ENCODE measurements at places on chromosomes 5 and 9. TPM values are rescaled to one million over a fixed set of nuclear protein-coding genes. Genes with fewer than 3 reads are reported as not detected.

KCNN2 gene
- not detected for total RNA-seq

NPR2 gene
- 2.0 TPM for total RNA-seq

SHISAL2B gene
- total RNA-seq: not detected

HTR4 gene
- total RNA-seq: not detected

SGCD gene
- 0.42 TPM for total RNA-seq

ELOVL7 gene
- total RNA-seq: not detected

LCN1 gene
- not detected for total RNA-seq

WDR31 gene
- total RNA-seq: 0.11 TPM

N4BP3 gene
- 17.9 TPM for total RNA-seq

ZNF354B gene
- total RNA-seq: 4.6 TPM

DIPK1B gene
- total RNA-seq: 0.22 TPM

COL5A1 gene
- 0.33 TPM for total RNA-seq

SPZ1 gene
- total RNA-seq: not detected

HIGD2A gene
- 106 TPM for total RNA-seq

BNC2 gene
- total RNA-seq: not detected

OMD gene
- not detected for total RNA-seq

BARX1 gene
- 0.78 TPM for total RNA-seq

POU5F2 gene
- total RNA-seq: 0.56 TPM

DOCK2 gene
- total RNA-seq: 194 TPM

BASP1 gene
- 0.43 TPM for total RNA-seq

NEUROG1 gene
- not detected for total RNA-seq

SOX30 gene
- not detected for total RNA-seq

C9 gene
- total RNA-seq: not detected

C5orf58 gene
- total RNA-seq: not detected

GTF3C4 gene
- 14.5 TPM for total RNA-seq

SPATA31A1 gene
- total RNA-seq: not detected

CLTA gene
- total RNA-seq: 39.6 TPM

BOD1 gene
- total RNA-seq: 16.5 TPM

ZNF354C gene
- 2.4 TPM for total RNA-seq

SPOCK1 gene
- not detected for total RNA-seq

DMRT3 gene
- not detected for total RNA-seq

OR13C2 gene
- total RNA-seq: not detected

BTNL8 gene
- total RNA-seq: not detected

ENHO gene
- total RNA-seq: not detected

ECSCR gene
- total RNA-seq: not detected

PCDHA4 gene
- not detected for total RNA-seq

KCNV2 gene
- total RNA-seq: not detected

MYOZ3 gene
- total RNA-seq: not detected

CENPK gene
- 5.3 TPM for total RNA-seq

CD74 gene
- 401 TPM for total RNA-seq

Data from CD8-positive, alpha-beta T cell (primary cell).